ENCODE measurements at places on chromosomes 3 and 15.

DNA sequence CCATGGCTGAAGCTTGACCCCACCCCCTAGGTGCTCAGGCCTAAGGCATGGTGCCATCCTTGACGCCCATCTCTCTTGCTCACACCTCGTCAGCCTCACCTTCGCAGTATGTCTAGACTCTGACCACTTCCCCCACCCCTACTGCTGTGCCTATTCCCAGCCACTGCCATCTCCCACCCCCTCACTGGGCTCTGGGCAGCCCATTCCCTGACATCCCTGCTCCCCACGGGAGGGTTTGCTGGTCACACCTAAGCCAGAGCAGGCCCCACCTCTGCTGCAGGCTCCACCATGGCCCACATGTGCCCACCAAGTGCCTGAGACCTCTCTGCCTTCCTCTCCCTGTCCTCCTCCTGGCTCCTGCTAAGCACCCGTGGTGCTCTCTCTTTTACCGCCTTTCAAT, 47.7 kb upstream of the PRR23E start:
- no peak for DNase-seq

- DNase-seq = no peak
Measured at GRCh38 chr3:193132964-193133363, 108.1 kb upstream of the PLAAT1 start.

DNA sequence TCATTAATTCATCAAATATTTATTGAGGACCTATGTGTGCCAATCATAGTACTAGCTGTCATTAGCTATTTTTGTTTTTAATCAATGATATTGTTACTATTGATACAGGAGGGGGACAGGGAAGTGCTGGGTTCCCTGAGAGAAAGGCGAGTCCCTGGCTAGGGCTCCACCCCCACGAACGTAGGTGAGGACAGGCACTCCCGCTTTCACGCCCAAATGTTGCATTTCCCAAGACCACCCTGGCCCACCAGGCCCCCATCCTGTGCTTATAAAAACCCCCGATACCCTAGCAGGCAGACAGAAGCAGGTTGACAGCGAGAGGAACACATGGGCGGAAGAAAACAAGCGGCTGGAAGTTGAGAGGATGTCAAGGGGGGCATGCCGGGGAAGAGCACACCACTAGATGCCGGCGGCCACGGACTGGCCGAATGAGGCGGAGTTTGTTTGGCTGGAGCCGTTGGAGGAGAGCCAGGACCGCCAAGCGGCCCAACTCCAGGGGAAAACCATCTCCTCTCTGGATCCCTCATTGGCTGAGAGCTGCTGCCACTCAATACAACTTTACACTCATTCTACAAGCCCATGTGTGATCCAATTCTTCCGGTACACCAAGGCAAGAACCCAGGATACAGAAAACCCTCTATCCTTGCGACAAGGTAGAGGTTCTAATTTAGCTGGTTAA, 798.7 kb upstream of the SEMA6D start:
- no peak for DNase-seq

GRCh38 chr15:100565591-100565990, 36.4 kb downstream of the LINS1 start:
- no peak for DNase-seq

GRCh38 chr15:82774496-82774895, 31.4 kb downstream of the FSD2 start:
- DNase-seq = no peak
